NAMALWA (cell line): ENCODE measurements at places on chromosomes 4 and X.

DNA sequence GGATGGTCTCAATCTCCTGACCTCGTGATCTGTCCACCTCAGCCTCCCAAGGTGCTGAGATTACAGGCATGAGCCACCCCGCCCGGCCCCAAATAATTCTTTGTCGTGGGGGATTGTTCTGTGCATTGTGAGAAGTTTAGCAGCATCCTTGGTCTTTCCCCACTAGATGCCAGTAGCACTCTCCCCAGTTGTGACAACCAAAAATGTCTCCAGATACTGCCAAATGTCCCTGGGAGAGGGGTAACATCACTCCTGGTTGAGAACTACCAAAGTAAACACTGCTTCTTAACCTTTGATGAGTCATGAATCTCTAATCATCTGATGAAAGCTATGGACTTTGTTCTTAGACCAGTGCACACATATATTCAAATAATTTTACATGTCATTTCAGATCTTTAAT is 90.7 kb upstream of the BRS3 start:
- no peak for DNase-seq

- DNase-seq, result peak; percentile 58
These were observed 62.3 kb upstream of the RELL1 start for GRCh38 chr4:37748485-37748884.

- DNase-seq, result peak; percentile 42
These were observed 226.7 kb upstream of the PRKX start for GRCh38 chrX:3940000-3940610.

- no peak for DNase-seq
These were observed 10.5 kb downstream of the TBCK start for GRCh38 chr4:106305435-106306055.

- no peak for DNase-seq
These were observed 81.6 kb upstream of the MYOZ2 start for GRCh38 chr4:119053997-119054396.

DNA sequence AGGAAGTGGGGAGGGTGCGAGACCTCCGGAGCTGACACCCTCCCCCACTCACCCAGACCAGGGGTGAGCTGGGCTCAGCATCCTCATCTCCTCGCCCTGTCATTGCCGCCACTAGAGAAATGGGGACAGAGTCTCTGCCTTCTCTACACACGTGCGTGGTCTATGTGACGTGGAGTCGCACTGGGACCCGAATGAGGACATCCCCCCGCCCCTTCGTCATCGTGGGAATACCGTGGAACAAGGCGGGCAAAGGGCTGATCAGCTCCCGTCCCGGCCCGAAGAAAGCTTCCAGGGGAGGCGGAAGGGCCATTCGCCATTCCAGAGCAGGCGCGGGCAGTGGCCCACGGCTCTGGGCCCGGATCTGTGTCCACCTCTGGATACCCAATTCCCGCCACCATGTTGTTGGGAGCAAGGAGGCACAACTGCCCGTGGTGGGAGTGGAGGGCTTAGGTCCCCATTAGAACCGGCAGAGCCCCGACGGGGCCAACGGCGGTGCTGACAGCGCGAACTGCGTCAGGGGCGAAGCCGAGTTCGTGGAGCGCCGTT is 12.0 kb downstream of the HMX1 start:
- DNase-seq, result no peak

DNA sequence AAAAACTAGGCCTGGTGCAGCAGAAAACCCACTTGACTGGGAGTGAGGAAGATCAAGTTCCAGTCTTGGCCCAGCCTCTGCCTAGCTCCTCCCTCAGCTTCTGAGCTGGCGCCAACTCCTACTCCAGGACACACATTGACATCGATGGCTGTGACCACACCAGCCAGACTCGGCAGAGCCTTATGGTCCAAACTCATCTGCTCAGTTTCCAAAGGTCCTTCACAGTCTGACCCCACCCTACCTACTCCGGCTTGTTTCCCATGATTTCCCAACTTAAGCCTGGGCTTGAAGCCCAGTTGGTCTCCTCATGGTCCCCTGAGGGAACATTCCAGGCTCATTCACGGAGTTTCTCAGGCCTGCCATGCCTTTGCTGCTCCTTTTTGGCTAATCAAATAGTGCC is 10.1 kb downstream of the ELF4 start:
- DNase-seq, result no peak

GRCh38 chr4:81084029-81084428 is 53.5 kb downstream of the BMP3 start:
- no peak for DNase-seq

GRCh38 chr4:48954314-48954713 is 31.8 kb upstream of the CWH43 start:
- no peak for DNase-seq

- peak; percentile 26 for DNase-seq
These were observed 104.7 kb upstream of the MID1 start for GRCh38 chrX:10725071-10725470.

- DNase-seq, result peak; percentile 61
These were observed 18.8 kb downstream of the ATP1B4 start for GRCh38 chrX:120380699-120381098.

GRCh38 chr4:86452422-86452891 is 92.6 kb upstream of the MAPK10 start:
- DNase-seq, result no peak

DNA sequence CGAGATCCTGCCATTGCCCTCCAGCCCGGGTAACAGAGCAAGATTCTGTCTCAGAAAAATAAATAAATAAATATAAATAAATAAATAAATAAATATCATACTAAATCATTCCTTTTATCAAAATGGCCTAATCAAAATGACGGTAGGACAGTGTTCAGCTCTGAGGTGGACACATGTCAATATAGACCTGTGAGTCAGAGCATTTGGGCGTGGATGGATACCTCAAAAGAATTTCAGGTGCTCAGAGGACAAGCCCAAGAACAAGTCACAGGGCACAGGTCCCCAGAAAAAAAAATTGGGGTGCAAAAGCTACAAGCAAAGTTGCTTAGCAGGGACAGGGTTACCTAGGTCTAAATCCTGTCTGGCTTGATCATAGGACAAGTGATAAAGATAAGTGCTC is 204.7 kb upstream of the HS3ST1 start:
- no peak for DNase-seq

DNA sequence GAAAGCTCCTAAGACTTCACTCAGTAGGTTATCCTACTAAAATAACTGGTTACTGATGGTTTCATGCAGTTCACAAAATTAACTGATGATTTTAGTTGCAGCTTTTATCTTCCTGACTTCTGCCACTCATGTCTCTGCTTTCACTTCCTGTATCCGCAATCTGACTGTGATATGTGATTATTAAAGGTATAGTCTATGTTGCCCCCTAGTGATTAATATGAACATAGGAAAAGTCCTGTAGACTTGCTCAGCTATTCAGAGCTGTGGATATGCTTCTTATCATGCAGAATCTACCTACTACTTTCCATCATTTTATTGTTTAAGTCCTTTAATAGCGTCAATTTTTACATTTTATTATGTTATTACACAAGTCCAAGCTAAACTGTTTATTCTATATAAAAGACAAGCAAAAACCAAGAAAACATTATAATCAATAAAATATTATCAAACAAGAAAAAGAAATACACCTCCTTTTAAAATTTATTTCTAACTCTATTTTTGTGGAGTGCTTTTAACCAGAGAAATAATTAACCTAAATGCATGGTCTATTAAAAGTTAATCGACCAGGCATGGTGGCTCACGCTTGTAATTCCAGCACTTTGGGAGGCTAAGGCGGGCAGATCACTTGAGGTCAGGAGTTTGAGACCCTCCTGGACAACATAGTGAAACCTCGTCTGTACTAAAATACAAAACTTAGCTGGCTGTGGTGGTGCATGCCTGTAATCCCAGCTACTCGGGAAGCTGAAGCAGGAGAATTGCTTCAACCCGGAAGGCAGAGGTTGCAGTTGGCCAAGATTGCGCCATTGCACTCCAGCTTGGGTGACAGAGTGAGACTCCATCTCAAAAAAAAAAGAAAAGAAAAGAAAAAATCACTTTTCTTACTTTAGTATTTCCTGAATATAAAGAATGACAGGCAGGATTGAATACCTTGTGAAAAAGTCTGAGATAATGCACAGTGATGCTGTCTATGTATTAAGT is 40.4 kb upstream of the TLR2 start:
- peak; percentile 91 for DNase-seq

GRCh38 chrX:51866210-51866609 is 27.2 kb upstream of the MAGED1 start:
- no peak for DNase-seq

DNA sequence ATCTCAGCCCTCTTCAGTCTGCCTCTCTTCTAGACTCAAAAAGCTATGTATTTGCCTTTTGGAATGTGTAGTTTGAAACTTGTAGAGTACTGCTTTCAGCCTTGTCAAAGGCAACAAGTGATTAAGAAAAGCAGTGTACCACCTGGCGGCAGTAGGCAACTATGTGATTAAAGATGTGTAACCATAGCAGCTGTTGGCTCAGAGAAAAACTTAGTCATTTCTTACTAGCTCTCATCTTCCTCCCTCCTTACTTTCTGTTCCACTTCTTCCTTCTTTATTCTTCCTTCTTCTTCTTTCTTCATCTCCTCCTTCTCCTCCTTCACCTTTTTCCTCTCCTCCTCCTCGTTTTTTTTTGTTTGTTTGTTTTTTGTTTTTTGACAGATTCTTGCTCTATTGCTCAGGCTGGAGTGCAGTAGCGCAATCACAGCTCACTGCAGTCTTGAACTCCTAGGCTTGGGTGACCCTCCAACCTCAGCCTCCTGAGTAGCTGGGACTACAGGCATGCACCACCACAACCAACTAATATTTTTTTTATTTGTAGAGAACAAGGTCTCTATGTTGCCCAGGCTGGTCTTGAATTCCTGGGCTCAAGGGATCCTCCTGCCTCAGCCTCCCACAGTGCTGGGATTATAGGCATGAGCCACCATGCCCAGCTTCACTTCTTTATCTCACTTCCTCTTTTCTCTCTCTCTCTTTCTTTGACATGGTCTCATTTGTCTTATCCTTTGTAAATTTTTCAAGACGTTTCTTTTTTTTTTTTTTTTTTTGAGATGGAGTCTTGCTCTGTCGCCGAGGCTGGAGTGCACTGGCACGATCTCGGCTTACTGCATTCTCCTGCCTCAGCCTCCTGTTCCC is 32.6 kb downstream of the ABHD18 start:
- DNase-seq, result peak; percentile 88

GRCh38 chrX:121832446-121832845 is 785.0 kb downstream of the GLUD2 start:
- DNase-seq, result no peak

DNA sequence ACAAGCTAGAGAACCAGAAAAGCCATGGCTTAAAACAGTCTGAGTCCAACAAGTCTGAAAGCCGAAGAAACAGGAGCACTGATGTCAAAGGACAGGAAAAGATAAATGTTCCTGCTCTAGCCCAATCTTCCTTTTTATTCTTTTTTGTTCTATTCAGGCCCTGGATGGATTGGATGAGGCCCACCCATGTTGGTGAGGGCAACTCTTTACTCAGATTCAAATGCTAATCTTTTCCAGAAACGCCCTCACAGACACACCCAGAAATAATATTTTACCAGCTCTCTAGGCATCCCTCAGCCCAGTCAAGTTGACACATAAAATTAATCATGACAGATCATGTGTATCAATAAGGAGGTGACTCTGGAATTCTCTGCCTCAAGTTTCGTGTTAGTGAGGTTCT is 1002.7 kb downstream of the STPG2 start:
- DNase-seq, result no peak

GRCh38 chr4:83334425-83335241 is at the start of gene HPSE:
TSS of gene HPSE (minus strand) at chr4:83334848. CDS start at chr4:83334782, 66 bp downstream.
- DNase-seq, result peak; percentile 36

DNA sequence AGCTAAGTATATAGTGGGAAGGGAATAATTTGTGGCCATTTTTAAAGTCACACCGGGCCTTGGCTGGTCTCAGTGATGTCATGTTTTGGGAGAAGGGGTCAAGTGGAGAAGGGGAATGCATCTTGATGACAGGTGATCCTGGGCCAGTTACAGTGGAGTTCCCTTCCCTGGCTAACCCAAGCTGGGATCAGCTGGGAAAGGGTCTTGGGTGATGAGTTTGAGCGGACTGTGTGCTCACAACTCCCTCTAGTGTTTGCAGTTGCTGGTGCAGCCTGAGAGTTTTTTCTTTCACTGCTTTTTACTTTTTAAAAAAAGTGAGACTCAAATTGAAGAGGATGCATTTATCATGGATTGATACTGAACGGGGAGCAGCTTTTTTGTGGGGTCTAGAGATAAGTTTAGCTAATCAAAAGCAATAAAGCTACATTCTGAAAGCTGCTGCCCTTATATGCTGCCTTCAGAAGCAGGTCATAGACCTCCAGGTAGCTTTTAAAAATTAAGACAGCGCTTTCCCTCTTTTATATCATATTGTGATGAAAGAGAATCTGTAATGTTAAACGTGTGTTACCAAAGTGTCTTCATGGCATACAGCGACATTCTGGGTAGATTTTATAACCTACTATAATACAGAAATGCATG is 164.7 kb downstream of the DCLK2 start:
- DNase-seq, result peak; percentile 56

DNA sequence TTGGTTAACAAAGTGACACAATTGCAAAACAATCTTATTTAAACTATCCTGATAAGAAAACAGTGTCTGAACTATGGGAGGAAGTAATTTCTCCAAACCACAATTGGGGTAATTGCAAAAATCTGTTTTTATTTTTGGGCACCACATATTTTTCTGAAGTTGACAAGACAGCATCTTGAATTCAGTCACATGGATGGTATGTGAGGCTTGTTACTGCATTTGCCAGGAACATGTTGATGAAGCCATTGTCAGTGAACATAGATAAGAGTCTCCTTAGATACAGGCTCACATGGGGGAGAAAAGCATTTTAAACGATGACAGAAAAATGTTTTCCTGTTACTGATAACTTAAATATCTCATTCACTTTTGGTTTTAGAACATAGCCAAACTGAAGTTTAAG is 5.5 kb upstream of the USP53 start:
- DNase-seq, result no peak

- DNase-seq, result no peak
These were observed 19.3 kb downstream of the TSPAN5 start for GRCh38 chr4:98639108-98639507.

- DNase-seq, result peak; percentile 56
These were observed 138.3 kb downstream of the PDE5A start for GRCh38 chr4:119490335-119490734.

DNA sequence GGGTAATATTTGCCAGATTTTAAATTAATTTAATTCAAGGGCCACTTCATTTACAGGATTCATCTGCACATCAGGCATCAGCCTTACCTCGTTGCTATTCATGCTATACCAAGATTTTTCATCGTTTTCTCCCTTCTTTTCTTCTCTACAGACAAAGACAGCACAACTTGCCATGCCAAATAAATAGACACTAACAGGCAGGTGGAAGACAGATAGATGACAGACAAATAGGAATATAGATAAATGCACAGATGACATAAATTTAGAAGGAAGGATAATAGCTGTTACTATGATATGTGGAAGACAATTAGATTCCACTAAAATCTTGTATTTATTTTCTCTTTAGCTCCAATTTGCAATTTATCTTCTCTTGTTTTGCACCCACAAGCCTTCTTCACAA is 164.5 kb upstream of the ARX start:
- DNase-seq, result no peak

- DNase-seq, result no peak
These were observed 188.2 kb downstream of the GABRB1 start for GRCh38 chr4:47219586-47219985.

GRCh38 chr4:32790803-32791202 is 2070.6 kb downstream of the PCDH7 start:
- DNase-seq, result no peak
